Sciatic nerve (tissue), 2 donors: ENCODE measurements at places on chromosomes 5 and 9. TPM values are rescaled to one million over a fixed set of nuclear protein-coding genes. Genes with fewer than 3 reads are reported as not detected.

SPOCK1 gene
- total RNA-seq = 52.4 TPM

DMRT3 gene
- total RNA-seq = 0.40 TPM

TAF11L10 gene
- not detected for total RNA-seq

ADAMTS2 gene
- 25.3 TPM for total RNA-seq

PTGER4 gene
- 17.1 TPM for total RNA-seq

TRIM36 gene
- total RNA-seq = 3.7 TPM
